Mammary epithelial cell (primary cell): ENCODE measurements at places on chromosomes 2 and 18.

GRCh38 chr2:221134718-221135117, 437.4 kb downstream of the EPHA4 start:
- DNase-seq = no peak

DNA sequence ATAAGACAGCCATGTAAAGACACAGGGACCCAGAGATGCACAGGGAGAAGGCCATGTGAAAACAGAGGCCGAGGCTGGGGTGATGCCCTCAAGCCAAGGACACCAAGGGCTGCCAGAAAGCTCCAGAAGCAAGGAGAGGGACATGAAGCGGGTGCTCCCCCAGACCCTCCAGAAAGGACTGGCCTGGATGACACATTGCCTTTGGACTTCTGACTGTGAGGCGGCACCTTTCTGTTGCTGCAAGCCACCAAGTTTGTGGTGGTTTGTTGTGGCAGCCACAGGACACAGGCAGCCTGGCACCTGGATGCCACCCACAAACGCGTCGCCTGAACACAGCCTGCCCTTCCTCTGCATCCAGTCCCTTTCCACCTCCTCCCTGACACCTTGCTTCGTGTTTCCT, 67.1 kb downstream of the RHOB start:
- DNase-seq = no peak

- DNase-seq = no peak
Measured at GRCh38 chr18:62258616-62259015, 66.5 kb upstream of the TNFRSF11A start.

DNA sequence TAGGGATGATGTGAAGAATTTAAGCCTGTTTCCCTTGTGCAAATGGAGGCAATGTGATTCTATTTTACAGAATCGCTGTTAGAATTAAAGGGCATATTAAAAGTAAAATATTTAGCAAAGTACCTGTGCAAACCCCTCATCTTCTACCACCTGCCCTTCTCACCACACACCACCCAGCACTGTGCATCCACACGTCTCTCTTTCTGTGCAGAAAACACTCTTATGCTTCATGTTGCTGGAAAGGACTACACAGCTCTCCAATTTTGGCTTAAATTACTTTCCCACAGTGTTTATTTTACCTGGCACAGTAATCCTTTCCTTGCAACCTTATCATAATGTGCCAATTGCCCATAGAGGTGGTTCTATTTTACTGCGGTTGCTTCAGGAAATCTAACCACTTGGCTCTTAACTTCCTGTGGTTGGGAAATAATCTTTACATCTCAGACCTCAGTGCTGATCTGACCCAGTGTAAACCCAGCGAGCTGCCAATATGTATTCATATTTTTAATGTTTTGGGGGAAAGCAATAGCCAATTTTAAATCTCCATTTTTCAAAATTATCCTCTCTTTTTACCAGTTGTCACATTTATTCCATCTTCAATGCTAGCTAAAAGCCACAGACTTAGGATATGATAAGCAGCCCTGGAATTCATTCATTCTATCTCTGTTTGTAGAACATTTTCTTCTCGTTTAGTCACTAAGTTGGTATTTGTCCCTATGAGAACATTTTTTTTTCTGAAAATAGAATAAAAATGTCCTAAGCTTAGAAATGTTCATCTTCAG, 250.9 kb downstream of the DSEL start:
- DNase-seq = peak; percentile 82

GRCh38 chr2:100936972-100937542, 65.0 kb upstream of the RPL31 start:
- no peak for DNase-seq
